ENCODE measurements at places on chromosomes 4 and X.
A peak's percentile ranks its signal among the peaks of the same experiment; 100 is the strongest.

- no peak for DNase-seq
Measured at GRCh38 chrX:155221351-155221750, 5.1 kb downstream of the VBP1 start.

DNA sequence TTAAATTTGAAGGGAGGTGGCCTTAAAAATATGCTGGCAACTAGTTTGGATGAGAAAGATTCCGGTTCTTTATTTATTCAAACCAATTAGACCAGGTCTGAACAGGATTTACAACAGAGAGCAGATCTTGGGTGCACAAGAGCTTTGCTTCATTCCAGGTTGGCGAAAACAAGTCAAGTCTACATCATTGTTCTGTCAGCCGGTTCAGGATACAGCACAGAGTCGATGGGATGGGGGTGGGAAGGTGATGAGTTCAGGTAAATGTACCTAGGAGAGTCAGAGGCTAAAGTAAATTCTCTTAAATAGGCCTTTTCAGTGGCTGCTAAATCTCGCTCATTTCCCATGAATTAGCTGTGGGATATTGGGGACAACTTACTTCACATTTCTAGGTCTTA is 882 bp upstream of the STIM2 start:
- no peak for DNase-seq

DNA sequence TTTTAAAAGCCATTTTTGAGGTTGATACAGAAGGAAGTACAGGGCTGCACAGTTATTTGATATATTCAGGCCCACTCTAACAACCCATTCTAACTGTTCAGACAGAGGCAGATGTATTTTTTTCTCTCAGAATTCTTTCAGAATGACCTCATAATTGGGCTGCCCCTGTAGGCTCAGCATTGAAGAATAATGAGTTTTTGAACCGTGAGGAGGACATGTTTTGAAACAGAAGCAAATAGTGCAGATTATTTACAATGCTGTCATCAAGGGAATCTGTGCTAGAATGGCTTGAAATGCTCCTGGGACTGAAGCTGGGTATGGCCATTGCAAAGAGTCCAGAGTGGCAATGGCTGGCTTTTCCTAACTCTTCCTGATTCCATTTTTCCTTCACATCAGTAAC is 158.1 kb downstream of the SOX3 start:
- no peak for DNase-seq

DNA sequence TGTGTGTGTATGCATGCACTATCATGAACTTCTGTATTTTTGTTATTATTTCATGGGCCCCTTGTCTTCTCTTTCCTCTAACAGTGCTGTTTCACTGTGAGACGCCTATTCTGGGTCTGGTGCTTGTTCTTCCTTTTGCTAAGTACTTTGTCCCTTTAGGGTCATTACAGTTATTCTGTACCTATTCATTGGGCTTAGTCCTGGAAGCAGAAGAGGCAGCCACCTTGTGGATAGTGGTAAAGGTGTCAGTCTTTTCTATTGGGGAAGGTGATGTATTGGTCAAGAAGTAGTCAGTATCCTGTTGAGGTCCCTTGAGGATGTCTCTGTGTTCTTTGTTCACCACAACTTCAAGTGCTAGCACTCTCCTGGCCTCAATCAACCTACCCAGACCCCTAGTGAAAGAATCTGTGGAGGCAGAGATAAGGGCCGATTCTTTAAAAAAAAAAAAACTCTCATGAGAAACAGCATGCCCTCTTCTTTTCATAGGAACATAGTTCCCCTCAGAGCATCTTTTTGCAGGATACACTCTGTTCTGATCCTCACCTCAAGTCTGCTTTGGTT is 593.8 kb downstream of the SPRY1 start:
- no peak for DNase-seq

DNA sequence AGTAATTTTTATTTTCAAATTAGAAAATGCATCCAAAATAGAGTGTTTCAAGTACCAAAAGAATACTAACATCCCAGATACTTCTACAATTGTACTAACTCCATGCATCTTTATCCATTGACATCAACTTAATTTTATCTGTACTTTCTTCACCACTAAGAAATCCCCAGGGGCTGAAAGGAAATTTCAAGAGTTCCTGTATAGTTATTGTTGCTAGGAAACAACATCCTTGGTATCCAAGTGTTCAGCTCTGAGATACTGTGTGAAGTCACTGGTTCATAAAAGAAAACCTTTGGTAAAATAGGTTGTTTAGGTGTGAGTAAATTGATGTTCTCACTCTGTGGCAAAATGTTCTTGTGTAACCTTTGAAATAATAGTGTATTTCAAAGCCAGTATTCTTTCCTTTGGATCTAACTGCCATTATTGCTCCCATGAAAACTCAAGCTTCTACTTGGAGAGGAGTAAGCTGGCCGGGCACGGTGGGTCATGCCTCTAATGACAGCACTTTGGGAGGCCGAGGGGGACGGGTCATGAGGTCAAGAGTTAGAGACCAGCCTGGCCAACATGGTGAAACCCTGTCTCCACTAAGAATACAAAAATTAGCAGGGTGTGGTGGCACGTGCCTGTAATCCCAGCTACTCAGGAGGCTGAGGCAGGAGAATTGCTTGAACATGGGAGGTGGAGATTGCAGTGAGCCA is 72.9 kb downstream of the COMMD8 start:
- no peak for DNase-seq

DNA sequence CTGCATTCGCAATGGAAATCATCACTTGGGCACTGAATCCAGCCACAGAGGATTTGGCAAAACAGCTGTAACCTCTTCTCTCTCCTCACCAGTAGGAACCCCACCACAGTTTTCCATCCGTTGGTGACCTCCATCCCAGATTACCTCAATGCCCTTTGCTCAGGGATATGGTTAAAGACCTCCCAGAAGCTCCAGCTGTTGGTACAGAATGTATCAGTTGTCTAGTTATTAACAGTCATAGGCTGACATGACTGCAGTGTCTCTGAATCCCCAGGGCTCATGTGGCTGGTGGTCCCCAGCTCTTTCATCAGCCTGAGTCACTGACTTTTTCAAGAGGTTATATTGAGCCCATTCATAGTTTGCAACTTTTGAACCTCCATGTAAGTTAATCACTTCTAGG is 189.8 kb upstream of the HHIP start:
- no peak for DNase-seq

DNA sequence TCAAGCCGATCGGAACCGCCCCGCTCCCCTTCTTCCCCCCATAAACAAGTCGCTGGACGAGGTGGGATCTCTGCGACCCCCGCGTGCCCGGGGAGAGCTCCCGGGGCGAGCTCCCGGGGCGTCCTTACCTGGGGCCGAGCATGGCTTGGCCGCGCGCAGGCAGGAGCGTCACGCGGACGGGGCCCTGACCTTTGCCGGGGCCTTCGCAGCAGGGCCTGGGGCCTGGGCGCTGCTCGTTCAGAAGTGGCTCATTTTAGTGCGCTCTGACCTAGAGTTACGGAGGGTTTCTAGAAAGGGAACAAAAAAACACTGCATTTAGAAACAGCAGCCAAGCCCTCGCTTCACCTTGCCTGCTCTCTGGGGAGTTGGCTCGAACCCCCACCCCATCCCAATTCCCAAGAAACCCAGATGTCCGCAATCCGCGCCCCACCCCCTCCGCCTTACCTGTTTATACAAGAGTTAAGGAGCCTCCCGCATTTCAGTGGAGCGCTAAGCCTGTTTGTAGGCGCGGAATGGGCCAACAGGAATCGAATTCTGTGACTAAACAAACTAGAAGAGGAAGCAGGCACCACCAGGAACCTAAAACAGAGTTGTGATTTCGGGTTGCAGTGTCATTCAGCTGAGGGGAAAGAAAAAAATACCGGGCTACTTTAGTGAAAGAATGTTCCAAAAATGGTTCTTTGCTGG is 814 bp upstream of the RBM47 start:
- DNase-seq = peak; percentile 15

DNA sequence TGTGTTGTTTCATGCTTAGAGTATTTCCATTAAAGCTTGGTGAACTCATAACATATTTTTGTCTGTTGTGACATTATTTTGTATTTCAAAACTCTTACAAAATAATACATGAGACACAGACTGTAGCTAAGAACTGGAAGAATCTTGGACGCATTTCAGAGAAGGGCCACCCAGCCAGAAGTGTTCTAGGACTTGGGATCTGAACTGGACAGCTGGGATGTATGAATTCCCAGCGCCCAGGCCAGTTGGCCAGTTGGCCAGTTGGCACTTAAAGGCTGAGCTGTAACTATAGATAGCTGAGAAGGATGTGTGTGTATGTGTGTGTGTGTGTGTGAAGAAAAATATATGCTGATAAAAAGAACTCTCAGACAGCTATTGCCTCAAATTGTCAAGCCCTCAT is 193.4 kb upstream of the GPR101 start:
- DNase-seq = no peak

DNA sequence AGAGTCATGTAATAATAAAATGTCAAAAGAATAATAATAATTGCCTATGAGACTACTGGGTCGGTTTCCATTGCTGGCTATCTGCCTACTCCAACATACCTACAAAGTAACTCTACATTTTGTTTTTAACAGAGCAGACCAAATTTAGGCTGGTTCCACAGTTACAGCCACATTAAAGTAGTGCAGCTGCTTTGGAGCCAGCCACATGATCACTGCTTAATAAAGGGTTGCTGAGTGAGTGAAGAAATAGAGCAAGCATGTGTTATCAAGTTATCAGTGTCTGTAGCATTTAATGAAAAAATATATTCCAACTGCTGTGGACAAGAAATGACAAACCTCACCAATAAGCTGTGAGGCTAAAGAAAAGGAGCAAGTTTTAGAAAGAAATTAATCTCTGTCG is 782.3 kb downstream of the PCDH18 start:
- DNase-seq = no peak

DNA sequence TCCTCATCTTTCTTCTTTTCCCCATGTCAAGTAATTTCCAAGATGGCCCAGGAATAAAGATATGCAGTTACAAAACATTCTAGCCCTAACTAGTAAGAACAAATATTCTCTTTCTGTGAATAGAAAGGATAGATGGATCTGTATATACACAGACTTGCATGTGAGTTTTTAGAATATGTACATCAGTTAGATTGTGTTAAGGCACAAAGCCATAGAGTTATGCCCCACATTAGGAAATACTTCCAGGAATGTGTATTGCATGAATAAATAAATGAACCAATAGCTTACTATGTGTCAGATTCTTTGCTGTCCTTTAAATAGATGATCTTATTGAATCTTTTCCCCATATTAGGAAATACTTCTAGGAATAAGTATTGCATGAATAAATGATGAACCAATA is 46.0 kb upstream of the TMPRSS11E start:
- no peak for DNase-seq

DNA sequence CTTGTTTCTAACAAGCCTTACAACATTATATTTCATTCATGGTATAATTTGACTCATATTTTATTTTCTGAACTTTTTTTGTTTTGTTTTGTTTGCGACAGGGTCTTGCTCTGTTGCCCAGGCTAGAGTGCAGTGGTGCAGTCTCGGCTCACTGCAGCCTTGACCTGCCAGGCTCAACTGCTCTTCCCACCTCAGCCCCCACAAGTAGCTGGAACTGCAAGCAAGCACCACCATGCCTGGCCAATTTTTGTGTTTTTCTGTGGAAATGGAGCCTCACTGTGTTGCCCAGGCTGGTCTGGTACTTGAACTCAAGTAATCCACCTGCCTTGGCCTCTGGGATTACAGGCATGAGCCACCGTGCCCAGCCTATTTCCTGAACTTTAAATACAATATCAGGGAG is 42.5 kb downstream of the GRID2 start:
- no peak for DNase-seq

DNA sequence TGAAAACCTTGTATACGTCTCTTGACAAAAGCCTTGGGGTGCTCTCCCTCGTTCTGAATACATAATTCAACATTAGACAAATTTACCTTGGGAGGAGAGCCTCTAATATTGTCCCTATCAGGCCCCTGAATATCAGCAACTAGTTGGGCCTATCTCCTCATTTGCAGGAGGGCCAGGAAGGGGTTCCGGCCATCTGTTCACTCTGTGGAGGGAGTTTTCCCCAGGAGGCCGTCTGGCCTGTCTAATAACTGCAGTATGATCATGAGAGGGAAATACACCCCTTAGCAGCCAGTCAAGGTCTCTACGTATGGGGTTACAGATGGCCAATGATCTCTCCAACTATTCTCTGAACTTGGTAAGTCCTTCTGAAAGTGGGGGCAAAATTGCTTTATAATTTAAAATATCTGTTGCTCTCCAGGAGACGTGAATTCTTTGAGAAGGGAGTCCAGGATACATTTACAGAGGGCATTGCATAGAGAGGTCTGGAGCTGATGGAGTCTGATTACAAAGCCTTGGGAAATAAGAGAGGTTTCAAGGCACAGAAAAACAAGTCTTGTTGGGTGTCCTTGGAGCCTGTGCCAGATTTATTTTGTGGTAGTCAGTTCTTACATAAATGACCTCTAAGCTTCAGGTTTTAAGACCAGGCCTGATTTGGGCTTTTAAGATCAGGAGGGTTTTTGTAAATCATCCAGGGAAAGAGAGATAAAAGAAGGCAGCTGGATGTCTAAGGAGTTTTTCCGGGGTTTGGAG is 48.2 kb upstream of the UXT start:
- DNase-seq = no peak

DNA sequence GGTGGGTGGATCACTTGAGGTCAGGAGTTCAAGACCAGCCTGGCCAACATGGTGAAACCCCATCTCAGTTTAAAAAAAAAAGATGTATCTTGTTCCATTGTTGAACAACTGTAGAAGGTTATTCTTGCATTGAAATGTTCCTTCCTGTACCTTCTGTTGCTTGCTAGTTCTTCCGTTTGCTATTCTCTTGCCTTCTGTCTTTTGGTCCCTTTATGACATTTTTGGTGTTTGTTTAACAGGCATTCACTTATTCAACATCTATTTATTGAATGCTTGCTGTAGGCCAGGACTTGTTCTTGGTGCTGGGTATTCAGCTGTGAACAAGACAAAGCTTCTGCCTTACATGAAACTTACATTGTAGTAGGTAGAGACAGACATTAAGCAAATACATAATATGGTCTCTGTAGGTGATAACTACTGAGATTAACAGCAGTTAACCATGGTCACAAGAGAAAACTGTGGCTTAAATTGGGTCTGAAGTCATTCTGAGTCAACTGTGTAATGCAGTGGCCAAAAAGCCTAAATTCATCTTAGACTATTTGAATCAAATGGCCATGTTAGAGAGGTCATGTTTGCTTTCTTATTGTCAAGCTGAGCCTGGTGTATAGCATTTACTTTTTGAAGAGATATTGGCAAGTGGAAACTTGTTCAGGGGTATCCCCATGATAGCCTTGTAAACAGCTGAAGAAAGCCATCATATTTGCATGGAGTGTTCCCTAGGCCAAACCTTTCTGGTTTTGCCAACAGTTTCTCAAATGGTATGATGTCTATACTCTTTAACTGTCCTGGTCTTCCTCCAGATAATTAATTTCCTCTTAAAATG is 35.6 kb downstream of the GAB1 start:
- DNase-seq = no peak

DNA sequence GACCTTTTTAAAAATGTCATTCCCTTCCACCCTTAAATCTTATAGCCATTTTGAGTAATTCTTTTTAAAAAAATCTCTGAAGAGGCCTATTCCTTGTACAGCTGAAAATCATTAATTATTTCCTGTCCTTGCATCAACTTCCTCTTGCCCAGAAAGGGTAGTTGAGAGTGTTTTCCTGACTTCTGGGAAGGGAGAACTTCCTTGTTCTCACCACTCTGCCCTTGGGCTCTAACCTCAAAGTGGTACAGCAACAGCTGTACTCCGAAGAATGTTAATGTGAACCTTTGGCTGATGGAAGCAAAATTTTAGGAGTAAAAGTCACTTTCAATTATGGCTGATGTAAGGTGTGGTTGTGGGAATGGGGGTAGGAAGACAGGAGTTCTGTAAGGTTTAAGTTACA is 15.1 kb upstream of the FABP2 start:
- no peak for DNase-seq

Data from HEK293T (cell line).